ENCODE measurements at places on chromosomes 2 and 18. TPM values are rescaled to one million over a fixed set of nuclear protein-coding genes. Genes with fewer than 3 reads are reported as not detected.

DNA sequence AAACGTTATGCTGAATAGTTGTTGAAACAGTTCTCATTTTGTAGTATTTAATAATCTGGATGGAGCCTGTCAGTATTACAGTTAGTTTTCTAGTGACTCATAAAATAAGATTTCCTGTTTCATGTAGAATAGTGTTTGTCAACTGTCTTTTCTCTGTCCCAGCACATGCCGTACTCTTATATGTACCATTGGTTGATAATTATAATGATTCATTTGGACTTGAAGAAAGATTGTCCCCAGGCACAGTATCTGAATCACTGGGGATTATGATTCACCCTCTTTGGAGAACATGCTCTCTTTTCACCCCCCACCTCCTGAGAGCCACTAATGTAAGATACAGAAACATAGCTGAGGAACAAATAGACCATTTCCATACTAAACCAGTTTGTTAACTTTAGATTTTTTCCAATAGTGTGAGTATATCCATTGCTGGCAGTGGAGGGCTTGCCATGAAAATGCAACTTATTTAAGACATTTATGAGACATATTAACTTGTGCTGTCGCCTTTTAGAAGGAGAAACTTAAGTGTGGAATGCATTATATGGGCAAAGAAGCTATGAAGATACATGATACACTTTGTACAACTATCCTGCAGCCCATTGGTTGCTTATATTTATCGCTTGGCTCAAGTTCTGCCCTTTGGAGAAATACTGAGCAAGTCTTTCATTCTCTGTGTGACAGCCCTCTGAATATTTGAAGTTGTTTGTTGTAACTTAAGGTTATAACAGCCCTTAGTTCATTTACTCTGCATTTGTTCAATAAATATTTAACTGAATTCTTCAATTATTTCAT, 12.4 kb downstream of the COPS8 start:
- no peak for DNase-seq

GRCh38 chr2:86445436-86445835, 4.3 kb downstream of the KDM3A start:
- DNase-seq = no peak

- DNase-seq = no peak
Measured at GRCh38 chr2:42812899-42813479, 20.6 kb upstream of the HAAO start.

GRCh38 chr2:28505361-28505760, 9.5 kb downstream of the PLB1 start:
- DNase-seq = no peak

DNA sequence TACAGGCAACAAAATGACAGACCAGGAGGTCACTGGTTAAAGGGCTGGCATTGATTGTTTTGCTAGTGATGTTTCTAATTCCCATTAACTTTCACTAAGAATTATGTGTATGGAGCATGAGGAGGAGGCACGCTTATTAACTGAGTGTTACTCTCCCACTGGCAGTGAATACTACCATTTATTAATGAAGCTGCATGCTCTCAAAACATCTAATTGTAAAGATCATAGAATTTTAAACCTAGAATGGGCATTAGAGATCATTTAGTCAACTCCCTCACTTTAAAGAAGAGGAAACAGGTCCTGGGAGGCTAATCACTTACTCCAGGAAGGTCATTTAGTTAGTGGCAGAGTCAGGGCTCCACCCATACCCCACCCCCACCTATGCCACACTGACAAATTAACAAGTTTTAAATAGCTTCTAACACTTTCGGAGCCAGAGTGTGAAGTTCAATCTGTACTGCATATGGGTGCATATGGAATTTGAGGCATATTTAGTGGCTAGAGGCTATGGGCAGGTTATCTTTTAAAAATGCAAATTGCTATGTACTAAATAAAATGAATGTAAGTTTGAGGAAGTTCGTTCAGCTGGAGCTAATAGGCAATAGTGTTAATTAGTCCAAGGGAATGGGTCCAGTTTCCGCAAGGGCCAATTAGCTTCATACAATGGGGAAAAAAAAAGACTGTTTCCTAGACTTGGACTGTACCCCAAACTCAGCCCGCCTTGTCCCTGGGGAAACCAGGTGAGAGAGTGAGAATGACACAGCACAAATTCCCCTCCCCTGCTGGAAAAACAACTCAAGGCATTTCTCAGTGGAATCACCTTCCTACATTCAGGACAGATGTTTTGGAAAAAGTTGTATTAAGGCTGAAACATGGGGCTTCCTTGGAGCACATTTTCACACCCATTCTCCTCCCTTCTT, 178.8 kb downstream of the ICOS start:
- DNase-seq = no peak

DNA sequence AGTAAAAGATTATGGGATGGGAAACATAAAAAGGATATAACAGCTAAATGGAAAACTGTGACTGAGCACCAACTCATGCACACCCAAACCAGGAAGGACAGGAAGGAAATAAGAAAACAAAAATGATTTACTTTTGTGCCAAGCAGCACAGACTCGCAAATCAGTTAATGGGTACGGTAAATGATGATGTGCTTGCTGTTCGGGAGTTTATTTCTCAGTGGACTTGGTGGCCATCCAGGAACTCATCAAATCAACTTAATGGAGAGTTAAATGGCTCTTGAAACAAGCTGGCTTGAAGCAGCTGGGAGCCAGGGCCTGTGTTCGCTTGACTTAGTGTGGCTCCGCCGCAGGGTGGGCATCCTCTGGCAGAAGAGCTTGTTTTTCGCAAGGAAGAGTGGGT, 36.2 kb downstream of the MTCL1 start:
- DNase-seq = no peak

DNA sequence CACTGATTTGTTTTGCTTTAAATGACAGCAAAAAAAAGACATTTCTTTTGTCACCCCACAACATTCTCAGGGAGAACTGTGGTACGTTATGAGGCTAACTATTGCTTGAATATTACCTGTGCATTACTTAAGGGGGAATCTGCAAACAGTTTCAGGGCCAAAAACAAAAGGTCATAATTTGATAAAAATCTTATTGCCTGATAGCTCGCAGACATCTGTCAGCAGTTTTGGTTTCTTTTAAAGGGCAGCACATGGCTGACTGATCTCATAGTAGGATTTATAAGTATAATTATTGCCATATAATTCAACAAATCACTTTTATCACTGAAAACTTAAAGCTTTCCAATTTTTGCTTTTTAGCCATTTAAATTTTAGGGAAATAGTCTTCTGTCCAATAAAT, 226.4 kb upstream of the VWC2L start:
- DNase-seq = no peak

- no peak for DNase-seq
Measured at GRCh38 chr2:100992262-100992661, 9.8 kb upstream of the RPL31 start.

- no peak for DNase-seq
Measured at GRCh38 chr18:34938090-34938489, 103.1 kb upstream of the MAPRE2 start.

GRCh38 chr2:74321737-74322136, 21.5 kb downstream of the SLC4A5 start:
- no peak for DNase-seq

DNA sequence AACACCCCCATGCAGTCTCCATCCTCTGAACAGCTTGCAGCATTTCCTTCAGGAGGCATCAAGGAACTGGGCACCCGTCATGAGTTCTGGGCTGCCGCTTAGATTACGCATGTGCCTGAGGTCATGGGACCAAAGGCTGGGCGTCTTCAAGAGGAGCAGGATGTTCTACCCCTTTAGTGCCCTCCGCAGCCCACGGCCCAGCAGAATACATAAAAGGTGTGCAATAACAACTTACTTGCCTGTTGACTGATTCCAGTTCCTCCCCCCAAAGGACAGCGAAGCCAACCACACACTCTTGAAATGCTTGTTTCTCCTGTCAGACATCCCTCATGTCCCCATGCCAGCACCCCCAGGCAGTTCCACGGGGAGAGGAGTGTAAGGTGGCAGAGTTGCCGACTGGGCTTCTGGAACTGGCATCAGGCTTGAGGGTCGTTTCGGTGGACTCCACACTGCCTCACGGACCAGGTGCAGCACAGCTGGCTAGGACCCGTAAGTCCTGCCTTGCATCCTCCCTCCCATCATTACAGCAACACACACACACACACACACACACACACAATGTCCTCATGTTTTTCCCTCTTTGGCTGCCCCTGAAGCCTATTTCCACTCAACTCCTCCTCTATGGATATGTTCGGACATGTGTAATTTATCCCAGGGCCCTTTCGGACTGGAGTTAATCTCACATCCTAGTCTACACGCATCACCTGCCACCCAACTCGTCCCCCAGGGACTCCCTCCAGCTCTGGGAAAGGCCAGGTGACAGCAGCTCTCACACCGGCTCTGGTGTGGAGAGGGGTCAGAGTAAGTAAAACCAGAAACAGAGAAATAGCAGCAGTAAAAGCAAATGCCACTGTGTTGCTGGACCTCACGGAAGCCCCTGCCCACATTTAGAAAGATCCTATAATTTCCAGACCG, 200.7 kb downstream of the BCL11A start:
- DNase-seq = no peak

DNA sequence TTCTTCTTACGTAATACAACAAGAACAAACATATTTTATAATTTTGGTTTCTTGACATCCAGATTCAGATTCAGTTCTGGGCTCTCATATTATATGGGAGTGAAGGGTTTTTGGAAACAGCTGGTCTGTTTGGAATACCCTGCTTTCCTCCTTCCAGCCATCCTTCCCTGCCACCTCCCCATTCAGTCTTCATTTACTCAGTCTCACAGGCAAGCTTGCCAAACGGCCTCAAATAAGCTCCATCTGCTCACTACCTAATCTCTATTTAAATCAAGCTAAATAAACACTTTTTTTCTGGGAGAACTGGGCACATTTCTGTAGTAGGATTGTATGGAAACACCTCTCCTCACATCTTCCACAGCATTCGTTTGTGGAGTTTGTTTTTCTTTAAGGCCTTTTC, 147.5 kb downstream of the RND3 start:
- DNase-seq = no peak

GRCh38 chr2:20001361-20001863, 11.1 kb downstream of the MATN3 start:
- DNase-seq = no peak

GRCh38 chr2:189599245-189599644, 18.7 kb upstream of the SLC40A1 start:
- DNase-seq = no peak

DNA sequence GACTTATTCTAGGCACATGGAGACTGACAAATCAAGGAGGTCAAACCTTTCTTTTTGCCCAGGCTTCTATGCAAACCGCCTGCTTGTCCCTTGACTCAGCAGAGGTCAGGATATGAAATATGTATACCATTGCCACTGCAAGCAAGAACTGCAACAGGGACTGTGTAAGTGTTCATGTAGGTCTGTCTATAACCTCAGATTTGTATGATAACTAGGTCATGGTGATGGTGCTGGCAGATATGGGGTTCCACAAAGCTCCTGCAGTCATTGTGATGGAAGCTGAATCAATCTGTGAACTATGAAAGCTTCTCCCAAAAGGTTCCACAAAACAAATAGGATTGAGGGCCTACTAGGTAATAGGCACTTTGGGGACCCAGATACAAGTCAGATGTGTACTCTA, 316.3 kb downstream of the CLIP4 start:
- DNase-seq = no peak

GRCh38 chr2:99476629-99477028, 13.2 kb downstream of the REV1 start:
- DNase-seq = no peak

DNA sequence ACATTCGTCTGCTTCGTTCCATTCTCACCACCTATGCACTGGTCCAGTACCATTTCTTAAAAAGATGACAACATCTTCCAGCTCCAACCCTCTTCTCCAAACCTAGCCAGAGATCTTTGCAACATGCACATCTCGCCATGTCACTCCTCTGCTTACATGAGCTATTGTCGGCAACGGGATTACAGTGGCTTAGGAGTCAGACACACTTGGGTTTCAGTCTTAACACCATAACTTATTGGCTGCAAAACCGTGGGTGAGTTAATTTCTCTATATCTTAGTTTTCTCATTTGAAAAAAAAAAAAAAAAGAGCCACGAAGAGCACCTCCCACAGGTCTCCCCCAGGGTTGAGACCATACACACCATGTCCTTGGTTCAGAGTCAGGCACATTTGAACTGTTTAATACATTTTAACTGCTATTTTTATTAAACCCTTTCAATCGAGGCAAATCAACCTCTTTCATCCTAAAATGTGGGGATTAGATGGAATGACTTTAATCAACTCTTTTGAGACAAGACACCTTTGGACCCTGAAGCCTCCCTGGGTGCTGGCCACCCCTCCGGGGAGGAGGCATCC, 889 bp downstream of the ANKRD29 start:
- no peak for DNase-seq

- no peak for DNase-seq
Measured at GRCh38 chr2:14297340-14297739, 335.2 kb upstream of the LRATD1 start.

GRCh38 chr18:9422816-9423519, 52.3 kb upstream of the RALBP1 start:
- no peak for DNase-seq

- DNase-seq = no peak
Measured at GRCh38 chr18:1383465-1383864, 478.8 kb downstream of the ADCYAP1 start.

GRCh38 chr2:47310801-47311560, 92.0 kb upstream of the MSH2 start:
- no peak for DNase-seq

GRCh38 chr2:228181098-228182019, at the start of gene SPHKAP:
Gene SPHKAP (minus strand): TSS chr2:228181687. CDS start chr2:228181598, 89 bp downstream.
- DNase-seq = no peak

DNA sequence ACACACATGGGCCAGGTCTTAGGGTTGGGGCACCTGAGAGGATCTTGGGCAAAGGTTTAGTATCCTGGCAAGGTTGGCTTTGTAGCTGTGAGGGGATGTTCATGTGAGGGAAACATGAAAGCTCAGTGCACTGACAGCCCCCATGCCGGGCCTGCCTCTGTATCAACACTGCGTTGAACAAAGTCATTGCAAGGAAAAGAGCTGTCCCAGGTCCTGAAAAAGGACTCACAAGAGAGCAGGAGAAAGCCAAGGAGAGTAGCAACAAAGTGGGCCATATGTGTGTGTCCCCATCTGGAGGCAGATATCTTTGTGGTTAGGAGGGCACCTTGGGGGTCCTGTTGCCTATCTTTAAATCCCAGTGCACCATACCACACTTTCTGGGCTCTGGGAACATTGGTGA, 237.8 kb upstream of the THSD7B start:
- no peak for DNase-seq

ESPNL gene
- total RNA-seq = 0.38 TPM

UGT1A3 gene
- not detected for total RNA-seq

DLGAP1 gene
- 5.1 TPM for total RNA-seq

L3MBTL4 gene
- 15.9 TPM for total RNA-seq

ACADL gene
- total RNA-seq = 13.2 TPM

SULT1C4 gene
- 17.5 TPM for total RNA-seq

GPBAR1 gene
- 0.55 TPM for total RNA-seq

WDPCP gene
- total RNA-seq = 27.7 TPM

NOSTRIN gene
- total RNA-seq = 0.90 TPM

TMEM37 gene
- total RNA-seq = 13.6 TPM

CTAGE1 gene
- 0.07 TPM for total RNA-seq

CD207 gene
- total RNA-seq = not detected

GLI2 gene
- total RNA-seq = 67.0 TPM

ALK gene
- total RNA-seq = 0.09 TPM

SOX11 gene
- 46.2 TPM for total RNA-seq
